ENCODE measurements at places on chromosomes 6 and 20. TPM values are rescaled to one million over a fixed set of nuclear protein-coding genes. Genes with fewer than 3 reads are reported as not detected.

Gene SRMS
- not detected for total RNA-seq

Gene BPIFA1
- not detected for total RNA-seq

Gene DLK2
- not detected for total RNA-seq

Gene LY6G6D
- not detected for total RNA-seq

Gene E2F1
- 69.8 TPM for total RNA-seq

Gene ZNF292
- total RNA-seq, result 56.0 TPM

Gene HLA-DOA
- total RNA-seq, result 1.6 TPM

Gene RSPH9
- total RNA-seq, result not detected

Gene CYP39A1
- total RNA-seq, result not detected

- no peak overlapping the region for H3K27ac ChIP-seq
- DNase-seq, result no peak
- no peaks in the 10 kb centered on the region for H3K4me1 ChIP-seq
- H3K4me3 ChIP-seq, result no peak overlapping the region
- H3K36me3 ChIP-seq, result no peaks in the 10 kb centered on the region
These were observed 175.5 kb downstream of the CLVS2 start for GRCh38 chr6:123171341-123172115.

DNA sequence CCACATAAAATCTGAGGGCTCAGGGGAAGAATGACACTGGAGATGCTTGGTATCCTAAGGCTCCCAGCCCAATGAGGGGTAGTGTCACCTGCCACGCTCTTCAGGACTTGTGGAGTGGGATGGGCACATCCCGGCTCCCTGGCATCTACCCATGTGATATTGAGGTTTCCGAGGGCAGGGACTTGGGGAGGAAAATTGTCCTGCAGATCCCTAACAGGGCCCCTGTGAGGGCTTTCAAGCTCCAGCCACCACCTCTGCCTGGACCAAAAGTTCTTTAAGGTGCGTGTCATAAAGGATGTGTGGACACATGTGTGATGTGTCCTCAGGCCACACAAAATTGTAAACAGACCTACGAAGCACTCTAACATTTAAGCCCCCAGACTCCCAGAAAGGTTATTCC lies 2.5 kb downstream of the SCML4 start:
- no peaks in the 10 kb centered on the region for H3K27me3 ChIP-seq
- peaks cover 76% of the 10 kb centered on the region for H3K4me1 ChIP-seq
- peak overlapping the region; percentile 79 for H3K4me3 ChIP-seq
- H3K36me3 ChIP-seq, result peaks cover 33% of the 10 kb centered on the region

GRCh38 chr20:16027686-16028085 lies 545.6 kb downstream of the KIF16B start:
- no peaks in the 10 kb centered on the region for H3K36me3 ChIP-seq
- no peaks in the 10 kb centered on the region for H3K4me1 ChIP-seq
- no peak for DNase-seq
- H3K27me3 ChIP-seq, result no peaks in the 10 kb centered on the region

GRCh38 chr6:151784441-151785214 lies 22.9 kb upstream of the ESR1 start:
- H3K4me1 ChIP-seq, result no peaks in the 10 kb centered on the region
- no peaks in the 10 kb centered on the region for H3K36me3 ChIP-seq
- H3K27me3 ChIP-seq, result peaks cover 4% of the 10 kb centered on the region
- no peak for DNase-seq

DNA sequence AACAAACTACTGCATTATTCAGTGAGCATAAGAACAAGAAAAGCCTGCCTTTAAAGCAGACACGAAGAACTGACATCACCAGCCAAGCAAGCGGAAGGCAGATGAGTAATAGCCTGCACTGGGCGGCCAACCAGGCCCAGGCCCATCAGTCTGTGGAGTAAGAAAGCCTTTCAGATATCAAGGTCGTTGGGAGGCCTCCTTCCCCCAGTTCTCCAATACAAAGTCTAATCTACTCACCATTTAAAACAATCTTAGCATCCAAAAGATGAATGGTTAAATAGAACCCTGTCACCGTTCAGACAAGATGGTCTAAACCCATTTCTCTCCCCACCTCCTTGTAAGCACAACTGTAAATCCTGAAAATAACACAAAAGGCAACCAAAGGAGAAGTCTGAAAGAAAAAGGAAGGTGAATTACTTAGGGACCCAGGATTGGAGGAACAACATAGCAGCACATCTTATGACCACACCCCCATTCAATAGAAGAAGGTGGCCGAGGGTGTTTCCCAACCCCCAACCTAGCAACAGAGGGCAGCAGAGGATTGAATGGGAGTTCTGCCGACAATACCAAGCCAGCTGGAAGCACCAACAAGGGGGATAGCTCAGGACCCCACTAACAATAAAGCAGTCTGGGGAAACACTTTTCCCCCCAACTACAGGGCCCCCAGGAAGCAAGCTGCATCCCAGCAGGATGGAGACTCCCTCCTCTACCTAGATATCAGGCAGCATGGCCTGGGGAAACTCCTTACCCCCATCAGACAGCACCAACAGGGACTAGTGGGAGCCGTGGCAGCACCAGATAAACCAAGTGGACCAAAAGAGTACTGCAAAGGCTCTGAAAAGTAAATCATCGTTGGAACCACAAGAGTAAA lies 67.9 kb downstream of the ZHX3 start:
- H3K4me1 ChIP-seq, result no peaks in the 10 kb centered on the region
- H3K27me3 ChIP-seq, result no peaks in the 10 kb centered on the region

GRCh38 chr6:165487347-165487746 lies 175.7 kb downstream of the PDE10A start:
- H3K4me3 ChIP-seq, result no peak overlapping the region
- no peak overlapping the region for H3K27ac ChIP-seq
- no peaks in the 10 kb centered on the region for H3K4me1 ChIP-seq
- no peak for DNase-seq
- H3K36me3 ChIP-seq, result no peaks in the 10 kb centered on the region

- no peak overlapping the region for H3K27ac ChIP-seq
- H3K36me3 ChIP-seq, result no peaks in the 10 kb centered on the region
- peaks cover 17% of the 10 kb centered on the region for H3K4me1 ChIP-seq
- no peaks in the 10 kb centered on the region for H3K27me3 ChIP-seq
- no peak overlapping the region for H3K4me3 ChIP-seq
- DNase-seq, result no peak
These were observed 195.2 kb upstream of the PROKR2 start for GRCh38 chr20:5511930-5512329.

DNA sequence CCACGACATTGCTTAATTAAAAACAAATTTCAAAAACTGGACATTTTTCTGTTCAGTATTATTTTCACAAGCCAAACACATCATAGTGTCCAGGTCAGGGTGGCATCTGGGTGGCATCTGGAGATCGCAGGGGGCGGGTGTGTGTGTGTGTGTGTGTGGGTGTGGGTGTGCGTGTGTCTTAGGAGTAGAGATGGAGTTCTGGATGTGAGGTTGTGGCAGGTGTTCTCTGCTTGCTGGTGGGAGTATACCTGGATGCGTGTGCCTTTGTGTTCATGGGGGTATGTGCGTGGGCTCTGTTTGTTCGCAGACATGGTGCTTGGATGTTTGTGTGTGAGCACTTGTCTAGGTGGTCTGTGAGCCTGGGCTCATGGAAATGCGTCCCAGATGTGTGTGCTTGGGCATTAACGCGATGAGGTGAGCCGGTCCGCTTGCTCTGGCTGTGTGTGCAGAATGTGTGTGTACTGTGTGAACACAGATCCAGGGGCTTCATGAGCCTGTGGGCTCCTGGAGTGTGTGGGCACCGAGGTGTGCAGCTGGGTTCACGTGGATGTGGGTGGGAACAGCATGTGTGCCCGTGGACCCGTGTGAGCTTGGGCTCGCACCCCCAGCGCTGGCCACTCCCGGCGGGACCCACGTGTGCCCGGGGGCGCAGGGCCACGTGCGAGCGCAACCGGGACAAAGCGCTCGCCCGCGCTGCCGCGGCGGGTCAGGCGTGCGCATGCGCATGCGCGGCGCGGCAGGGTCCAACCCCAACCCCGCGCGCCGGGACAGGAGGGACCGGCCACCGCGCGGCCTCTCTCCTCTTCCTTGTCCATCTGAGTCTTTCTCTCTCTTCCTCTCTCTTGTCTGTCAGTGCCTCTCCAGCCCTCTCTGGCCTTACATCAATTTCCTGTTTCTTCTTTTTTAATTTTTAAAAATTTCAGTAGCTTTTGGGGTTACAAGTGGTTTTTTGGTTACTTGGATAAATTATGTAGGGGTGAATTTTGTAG lies 60.4 kb downstream of the SRC start:
- peak overlapping the region; percentile 45 for H3K4me3 ChIP-seq
- no peaks in the 10 kb centered on the region for H3K36me3 ChIP-seq
- DNase-seq, result peak; percentile 20
- H3K27ac ChIP-seq, result peak overlapping the region; percentile 50

DNA sequence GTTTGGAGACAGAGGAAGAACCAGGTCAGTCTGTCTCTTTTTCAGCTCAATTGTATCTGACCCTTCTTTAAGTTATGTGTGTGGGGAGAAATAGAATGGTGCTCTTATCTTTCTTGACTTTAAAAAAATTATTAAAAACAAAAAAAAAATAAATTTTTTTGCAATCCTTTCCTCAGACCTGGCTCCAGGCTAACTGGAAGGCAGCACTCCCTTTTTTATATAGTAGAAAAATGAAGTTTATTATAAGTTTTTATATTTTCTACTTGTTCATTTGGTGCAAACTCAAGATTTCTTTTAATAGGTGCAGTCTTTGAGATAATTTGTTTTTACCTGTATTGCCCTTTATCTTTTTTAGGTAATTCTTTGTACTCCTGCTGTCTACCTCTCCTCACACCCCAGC lies 129.6 kb downstream of the SULF2 start:
- DNase-seq, result no peak
- H3K4me3 ChIP-seq, result no peak overlapping the region
- no peak overlapping the region for H3K27ac ChIP-seq
- no peaks in the 10 kb centered on the region for H3K4me1 ChIP-seq

DNA sequence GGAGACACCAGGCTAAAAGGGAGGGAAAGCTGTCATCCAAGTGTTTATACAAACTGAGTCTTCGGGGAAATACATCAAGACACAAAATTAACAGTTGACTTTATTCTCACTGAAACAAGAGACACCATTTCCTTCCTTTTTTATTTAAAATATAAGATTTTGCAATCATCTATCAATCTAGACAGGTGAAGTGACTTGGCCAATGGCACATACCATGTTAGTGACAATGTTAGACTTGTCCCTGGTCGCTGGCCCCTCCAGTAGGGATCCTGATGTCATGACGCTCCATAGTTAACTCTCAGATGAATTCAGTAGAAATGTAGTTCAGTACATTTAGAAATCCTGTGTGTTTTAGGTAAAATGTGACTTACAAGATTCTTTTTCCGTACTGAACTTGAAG lies 2.9 kb downstream of the SASH1 start:
- peaks cover 58% of the 10 kb centered on the region for H3K27me3 ChIP-seq
- no peak overlapping the region for H3K27ac ChIP-seq
- H3K4me3 ChIP-seq, result no peak overlapping the region
- peaks cover 17% of the 10 kb centered on the region for H3K4me1 ChIP-seq

DNA sequence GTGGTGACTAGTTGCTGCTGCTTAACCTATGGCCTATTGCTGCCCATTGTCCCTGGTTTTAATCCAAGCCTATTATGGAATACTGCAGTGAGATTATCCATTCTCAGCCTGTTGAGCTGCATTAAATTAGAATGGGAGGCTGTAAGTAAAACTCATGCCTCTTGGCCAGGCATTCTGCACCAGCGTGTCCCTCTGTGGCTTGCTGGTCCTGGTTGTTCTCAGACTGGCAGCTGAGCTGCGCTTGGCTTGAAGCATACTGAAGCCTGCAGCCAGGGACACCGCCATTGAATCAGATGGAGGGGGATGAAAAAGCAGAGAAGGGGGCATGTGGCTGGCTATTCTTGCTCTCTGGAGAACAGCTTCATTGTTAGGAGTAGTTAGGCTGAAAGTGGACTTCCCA lies 15.6 kb downstream of the LRRN4 start:
- H3K36me3 ChIP-seq, result peaks cover 50% of the 10 kb centered on the region
- peaks cover 10% of the 10 kb centered on the region for H3K4me1 ChIP-seq
- DNase-seq, result no peak
- H3K27me3 ChIP-seq, result no peaks in the 10 kb centered on the region
- H3K4me3 ChIP-seq, result no peak overlapping the region

GRCh38 chr6:42744351-42744893 lies 1.5 kb downstream of the TBCC start:
- peaks cover under 1% of the 10 kb centered on the region for H3K27me3 ChIP-seq
- no peak for DNase-seq
- H3K4me3 ChIP-seq, result peak overlapping the region; percentile 100
- peaks cover 36% of the 10 kb centered on the region for H3K4me1 ChIP-seq
- H3K36me3 ChIP-seq, result peaks cover 25% of the 10 kb centered on the region
- peak overlapping the region; percentile 100 for H3K27ac ChIP-seq

DNA sequence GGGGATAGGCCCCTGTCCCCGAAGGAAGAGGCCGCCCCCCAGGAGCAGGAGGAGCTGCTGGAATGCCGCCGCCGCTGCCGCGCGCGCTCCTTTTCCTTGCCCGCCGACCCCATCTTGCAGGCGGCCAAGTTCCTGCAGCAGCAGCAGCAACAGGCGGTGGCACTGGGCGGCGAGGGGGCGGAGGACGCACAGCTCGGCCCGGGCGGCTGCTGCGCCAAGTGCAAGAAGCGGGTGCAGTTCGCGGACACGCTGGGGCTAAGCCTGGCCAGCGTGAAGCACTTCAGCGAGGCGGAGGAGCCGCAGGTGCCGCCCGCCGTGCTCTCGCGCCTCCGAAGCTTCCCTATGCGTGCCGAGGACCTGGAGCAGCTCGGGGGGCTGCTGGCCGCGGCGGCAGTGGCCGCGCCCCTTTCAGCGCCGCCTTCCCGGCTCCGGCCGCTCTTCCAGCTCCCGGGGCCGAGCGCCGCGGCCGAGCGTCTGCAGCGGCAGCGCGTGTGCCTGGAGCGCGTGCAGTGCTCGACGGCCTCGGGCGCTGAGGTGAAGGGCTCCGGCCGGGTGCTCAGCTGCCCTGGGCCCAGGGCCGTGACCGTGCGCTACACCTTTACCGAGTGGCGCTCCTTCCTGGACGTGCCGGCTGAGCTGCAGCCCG lies 630 bp downstream of the PPP1R3G start:
- peaks cover 67% of the 10 kb centered on the region for H3K27me3 ChIP-seq
- no peak overlapping the region for H3K4me3 ChIP-seq
- H3K27ac ChIP-seq, result no peak overlapping the region
- no peak for DNase-seq

DNA sequence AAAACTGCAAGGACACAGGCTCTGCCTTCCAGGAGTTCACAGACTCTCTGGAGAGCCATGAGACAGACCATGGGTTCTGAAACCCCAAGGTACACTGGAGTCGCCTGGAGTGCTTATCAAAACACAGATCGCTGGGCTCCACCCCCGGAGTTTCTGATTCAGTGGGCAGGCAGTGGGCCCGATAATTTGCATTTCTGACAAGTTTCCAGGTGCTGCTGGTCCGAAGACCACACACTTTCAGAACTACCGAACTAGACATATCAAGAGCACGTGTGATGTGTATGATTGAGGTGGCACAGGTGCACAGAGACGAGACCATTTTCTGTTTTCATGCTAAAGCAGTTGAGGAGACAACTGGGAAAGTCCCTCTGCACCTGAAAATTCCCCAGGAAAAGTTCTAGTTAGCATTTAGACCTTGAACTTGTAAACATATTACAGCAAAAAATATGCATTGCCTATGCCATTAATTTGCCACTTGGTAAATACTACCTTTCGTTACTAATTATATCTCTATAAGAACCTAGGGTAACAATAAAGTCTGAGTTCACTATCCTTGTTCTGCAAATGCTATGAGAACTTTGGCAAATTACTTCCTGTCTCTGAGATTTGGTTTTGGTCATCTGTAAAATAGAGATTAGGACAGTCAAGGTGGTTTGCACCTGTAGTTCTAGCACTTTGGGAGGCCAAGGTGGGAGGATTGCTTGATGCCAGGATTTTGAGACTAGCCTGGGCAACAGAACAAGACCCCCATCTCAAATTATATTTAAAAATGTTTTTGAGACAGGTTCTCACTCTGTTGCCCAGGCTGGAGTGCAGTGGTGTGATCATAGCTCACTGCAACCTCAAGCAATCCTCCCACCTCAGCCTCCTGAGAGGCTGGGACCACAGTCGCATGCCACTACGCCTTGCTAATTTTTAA lies 14.3 kb upstream of the PIM1 start:
- no peaks in the 10 kb centered on the region for H3K36me3 ChIP-seq
- peak overlapping the region; percentile 22 for H3K27ac ChIP-seq
- H3K4me1 ChIP-seq, result peaks cover 24% of the 10 kb centered on the region
- H3K4me3 ChIP-seq, result no peak overlapping the region
- peak; percentile 22 for DNase-seq
